Cardiac septum (tissue), 1 donor: ENCODE measurements at places on chromosomes 16 and 17. TPM values are rescaled to one million over a fixed set of nuclear protein-coding genes. Genes with fewer than 3 reads are reported as not detected.

The RNF227 gene
- 1.00 TPM for total RNA-seq

GRCh38 chr16:1657841-1658240, 20.2 kb upstream of the JPT2 start:
- no peak for DNase-seq

DNA sequence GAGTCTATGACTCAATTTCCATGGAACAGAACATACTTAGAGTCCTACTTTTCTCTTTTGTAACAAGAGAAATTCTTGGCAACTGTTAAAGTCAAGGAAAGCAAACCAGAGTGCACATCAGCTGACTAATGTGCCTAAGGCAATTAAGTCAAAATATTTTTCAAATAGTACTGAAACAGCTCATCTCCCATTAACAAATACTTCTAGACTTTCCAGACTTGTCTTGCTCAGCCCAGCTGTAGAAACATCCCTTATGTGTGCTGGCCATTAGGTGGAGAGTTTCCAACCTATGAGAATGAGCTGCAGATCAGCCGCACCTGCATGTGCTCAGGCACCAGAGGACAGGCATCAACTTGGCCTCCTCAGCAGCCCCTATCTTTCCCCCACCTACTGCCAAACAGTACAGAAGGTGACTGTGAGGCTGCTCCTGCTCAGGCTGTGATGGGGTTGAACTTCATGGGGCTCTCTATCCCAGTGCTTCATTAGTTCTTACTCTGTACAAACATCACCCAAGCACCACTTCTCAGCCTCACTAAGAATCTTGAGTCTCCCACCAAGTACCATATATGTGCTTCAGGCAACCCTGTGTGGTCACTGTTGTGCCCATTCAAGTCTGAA, 32.2 kb downstream of the TEX2 start:
- no peak for DNase-seq

DNA sequence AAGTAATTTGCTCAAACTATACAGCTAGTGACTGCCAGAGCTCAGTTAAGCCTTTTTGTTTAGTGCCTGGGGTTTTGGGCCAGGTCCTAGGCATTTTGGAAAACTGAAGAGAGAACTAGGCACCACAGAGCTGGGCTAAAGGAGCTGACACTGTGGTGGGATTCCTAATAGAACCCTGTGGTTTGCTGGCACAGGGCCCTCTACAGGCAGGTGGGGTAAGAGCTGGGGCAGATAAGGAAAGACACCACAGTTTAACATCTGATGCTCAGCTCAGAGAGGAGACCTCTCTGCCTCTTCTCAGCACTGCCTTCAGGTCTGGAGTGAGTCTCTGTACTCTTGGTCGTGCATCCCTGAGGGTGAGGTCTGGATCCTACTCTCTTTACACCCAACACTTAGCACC, 121.2 kb downstream of the SNX11 start:
- DNase-seq: no peak

DNA sequence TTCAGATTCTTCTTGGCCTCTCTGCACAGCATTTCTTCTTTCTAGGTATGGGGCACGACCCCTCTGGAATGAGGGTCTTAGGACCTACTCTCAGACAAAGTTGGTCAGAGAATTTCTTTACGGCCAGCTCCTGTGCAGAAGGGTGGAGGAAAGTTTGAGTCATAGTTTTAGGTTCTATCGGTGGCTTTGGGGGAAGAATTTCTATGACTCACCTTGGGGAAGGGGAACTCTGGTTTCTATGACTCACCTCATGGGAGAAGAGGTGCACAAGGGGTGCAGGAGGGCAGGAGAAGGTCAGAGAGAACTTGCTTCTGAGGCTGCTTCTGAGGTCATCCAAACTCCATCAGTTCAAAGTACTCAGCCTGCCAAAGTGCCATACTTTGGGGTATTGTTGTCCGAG, 2.5 kb upstream of the ABCC12 start:
- DNase-seq: no peak

DNA sequence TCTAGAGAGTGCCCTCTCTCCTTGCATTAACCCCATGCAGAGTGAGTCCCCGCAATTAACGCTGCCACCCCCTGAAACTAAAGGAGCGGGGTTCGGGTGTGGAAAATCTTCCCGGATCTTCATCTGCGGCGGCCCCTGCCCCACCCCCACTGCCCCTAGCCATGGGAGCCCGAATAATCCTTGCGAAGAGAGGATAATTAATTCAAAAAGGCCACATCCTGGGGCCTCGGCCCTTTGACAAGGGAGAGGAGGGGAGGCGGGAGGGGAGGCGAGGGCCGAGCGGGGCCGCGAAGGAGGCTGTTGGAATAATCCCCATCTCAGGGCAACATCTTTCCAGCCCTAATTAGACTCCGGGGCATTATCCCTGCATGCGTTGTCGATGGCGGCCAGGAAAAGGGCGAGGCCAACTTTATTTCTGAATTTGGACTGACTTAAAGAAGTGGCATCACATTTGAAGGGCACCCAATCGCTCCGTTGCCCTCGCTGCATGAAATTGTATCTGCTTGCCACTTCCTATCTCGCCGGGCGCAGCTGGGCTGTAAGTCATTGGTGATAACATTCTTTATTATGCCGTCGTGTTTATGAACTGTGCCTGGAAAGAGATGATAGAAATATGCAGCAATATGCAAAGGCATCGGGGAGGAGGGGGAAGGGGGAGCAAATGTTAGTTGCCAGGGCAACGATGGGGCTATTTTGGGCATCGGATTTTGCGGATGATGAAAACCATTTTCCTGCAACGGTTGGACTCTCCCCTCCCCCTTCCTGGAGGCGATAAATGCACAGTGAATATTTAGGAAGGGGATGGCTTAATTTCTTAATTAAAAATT, 387.1 kb upstream of the TNRC6C start:
- peak; percentile 65 for DNase-seq

The NKD1 gene
- total RNA-seq: 0.40 TPM

DNA sequence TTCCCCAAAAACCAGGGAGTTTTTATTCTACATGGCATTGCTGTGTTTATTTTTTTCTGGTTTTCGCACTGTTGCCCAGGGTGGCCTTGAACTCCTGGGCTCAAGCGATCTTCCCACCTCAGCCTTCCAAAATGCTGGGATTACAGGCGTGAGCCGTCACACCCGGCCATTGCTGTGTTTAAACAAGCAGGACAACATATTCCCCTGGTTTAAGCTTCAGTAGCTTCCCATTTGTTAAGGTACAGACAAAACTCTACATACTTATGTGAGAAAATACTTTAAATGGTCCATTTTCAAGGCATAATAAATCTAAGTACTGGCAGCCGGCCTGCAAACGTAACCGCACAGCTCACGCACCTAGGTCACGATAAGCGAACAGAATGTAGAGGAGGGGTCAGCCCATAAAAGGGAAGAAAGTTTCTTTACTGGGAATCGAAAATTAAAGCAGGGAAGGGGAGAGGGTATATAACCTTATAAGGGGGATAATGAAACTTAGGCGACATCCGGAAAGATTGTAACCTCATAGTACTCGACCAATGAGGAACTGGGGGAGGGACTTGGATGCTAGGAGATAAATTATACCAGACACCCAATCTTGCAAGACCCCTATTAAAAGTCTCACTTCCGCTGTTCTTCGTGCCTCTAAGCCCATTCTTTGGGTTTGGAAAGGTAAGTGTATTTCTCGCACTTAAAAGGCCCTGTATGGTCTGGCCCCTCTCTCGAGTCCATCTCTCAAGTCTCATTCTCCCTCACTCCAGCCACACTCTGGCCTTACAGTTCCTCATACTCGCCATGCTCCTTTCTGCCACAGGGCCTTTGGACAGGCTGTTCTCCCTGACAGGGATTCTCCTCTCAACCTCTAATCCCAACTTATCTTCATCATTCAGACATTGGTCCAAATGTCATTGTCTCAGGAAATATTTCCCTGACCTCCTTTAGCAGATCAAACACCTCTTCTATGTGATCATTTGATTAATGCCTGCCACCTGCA, 59.2 kb downstream of the TEX14 start:
- no peak for DNase-seq

GRCh38 chr16:23134274-23134673, 15.0 kb downstream of the USP31 start:
- no peak for DNase-seq

DNA sequence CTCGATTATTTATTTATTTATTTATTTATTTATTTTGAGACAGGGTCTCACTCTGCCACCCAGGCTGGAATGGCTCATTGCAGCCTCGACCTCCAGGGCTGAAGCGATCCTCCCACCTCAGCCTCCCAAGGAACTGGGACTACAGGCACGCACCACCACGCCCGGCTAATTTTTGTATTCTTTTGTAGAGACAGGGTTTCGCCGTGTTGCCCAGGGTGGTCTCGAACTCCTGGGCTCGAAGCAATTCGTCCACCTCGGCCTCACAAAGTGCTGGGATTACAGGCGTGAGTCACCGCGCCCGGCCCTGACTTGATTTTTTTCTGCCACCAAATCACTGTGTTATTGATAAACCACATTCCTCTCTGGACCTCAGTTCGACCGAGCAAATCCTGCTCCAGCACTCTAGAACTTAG, 758 bp upstream of the RPL23A start:
- no peak for DNase-seq

DNA sequence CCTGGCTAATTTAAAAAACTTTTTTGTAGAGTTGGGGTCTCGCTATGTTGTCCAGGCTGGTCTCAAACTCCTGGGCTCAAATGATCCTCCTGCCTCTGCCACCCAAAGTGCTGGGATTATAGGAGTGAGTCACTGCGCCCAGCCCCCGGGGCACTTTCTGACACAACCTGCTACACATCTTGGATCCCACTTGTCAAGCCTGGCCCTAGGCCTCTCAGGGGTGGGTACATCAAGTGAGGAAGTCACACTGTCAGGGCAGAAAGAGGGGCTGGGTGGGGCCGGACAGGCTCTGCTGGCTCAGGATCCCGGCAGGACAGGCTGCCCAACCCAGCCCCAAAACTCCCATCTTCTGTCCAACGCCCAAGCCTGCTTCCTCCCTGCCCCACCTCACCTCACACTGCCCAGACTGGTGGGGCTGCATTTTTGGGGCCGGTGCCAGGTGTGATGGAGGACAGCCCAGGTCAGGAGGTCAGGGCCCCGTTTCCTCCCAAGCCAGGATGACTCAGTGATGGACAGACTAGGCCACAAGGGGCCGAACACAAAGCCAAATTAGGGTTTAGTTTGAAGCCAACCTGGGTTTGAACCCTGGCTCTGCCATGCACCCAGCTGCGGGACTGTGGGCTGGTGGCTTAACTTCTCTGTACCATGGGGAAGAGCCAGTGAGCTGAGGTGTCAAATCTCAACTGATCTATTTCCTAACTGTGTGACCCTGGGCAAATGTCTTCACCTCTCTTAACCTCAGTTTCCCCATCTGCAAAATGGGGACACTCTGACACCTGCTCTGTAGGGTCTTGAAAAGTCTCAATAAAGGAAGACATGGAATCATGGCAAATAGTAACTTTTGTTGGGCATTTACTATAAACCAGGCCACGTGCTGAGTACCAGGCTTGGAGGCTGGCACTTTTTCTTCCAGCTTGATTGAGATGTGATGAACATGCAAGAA, 8.9 kb upstream of the PPL start:
- DNase-seq: no peak

GRCh38 chr16:77812856-77813500, 24.6 kb downstream of the VAT1L start:
- DNase-seq: no peak

- no peak for DNase-seq
Measured at GRCh38 chr17:9487406-9487805, 88.2 kb downstream of the STX8 start.

DNA sequence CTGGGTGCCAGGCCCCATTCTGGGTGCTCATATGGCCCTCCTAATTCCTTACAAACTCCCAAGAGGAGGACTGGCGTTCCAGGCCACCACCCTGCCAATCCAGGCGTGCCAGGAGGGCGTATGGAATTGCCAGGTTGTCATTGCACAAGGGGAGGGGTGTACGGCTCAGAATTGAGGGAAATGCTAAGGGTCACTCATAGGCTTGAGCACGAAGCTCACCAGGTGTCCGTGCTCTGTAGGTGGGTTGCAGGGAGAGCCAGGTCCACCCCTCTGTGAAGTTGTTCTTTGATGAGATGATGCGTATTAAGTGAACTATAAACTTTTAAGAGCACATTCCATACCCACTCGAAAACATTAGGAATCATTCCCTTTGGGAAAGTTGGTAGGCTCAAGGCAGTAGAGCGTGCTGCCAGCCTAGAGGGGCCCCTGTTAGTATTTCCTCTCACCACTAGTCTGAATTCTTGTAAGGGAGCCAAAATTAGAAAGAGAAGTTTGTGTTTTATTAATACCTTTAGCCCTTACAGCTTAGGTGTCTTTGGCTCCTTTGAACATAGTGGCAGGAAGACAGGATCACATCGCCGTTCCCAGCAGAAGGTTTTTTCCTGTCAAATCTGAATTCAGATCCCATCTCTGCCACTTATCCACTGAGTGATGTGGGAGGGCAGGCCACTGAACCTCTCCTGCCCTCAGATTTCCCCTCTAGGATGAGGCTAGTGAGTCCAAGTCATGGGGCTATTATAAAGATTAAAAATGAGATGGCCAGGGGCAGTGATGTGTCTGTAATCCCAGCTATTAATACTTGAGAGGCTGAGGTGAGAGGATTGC, 38.7 kb upstream of the NFAT5 start:
- DNase-seq: no peak

DNA sequence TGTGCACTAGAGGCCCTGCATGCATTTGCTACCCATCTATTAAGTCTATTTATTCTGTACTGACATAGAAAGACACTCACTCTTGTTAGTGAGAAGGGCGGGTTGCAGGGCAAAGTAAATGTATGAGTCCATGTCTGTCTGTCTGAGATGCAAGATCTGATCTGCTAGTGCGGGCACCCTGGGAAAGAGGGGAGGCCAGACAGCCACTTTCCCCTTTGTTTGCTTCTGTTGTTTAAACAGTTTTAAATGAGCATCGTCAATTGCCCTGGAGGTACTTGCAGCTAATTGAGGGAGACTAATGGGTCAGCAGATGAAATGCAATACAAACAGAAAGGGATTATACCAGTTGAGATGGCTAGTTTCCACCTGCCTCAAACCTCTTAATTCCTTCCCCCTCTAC, 24.9 kb downstream of the SCNN1G start:
- no peak for DNase-seq

- DNase-seq: no peak
Measured at GRCh38 chr17:72590882-72591281, 470.1 kb downstream of the SOX9 start.

The KRTAP2-3 gene
- total RNA-seq: not detected

GRCh38 chr16:87647431-87648185, 45.3 kb downstream of the JPH3 start:
- DNase-seq: no peak

- DNase-seq: no peak
Measured at GRCh38 chr17:82863941-82864712, 24.3 kb upstream of the ZNF750 start.
